Left lobe of liver (tissue), 2 donors: ENCODE measurements at places on chromosomes 1 and 21. TPM values are rescaled to one million over a fixed set of nuclear protein-coding genes. Genes with fewer than 3 reads are reported as not detected.

DNA sequence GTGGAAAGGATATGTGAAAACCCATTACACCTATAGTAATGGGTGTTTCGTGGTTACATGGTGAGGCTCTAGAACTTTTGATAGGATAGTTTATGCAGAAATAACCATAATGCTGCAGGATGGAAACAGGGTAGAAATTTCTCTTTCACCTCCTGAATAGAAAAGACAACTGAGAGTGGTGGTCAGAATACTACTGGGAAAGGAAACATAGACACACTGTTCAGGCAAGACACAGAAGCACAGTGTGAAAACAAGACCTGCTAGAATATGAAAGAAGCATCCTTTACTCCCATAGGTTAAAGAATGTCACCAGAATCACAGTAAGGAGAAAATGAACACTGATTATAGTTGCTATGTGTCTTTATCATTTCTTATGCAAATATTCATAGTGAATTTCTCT lies 496.6 kb downstream of the DPYD start:
- DNase-seq, result no peak

GRCh38 chr1:180603223-180603849 lies 28.5 kb upstream of the XPR1 start:
- no peak for DNase-seq

GRCh38 chr21:29499734-29500343 lies 201.1 kb downstream of the BACH1 start:
- no peak for DNase-seq

- DNase-seq, result no peak
Measured at GRCh38 chr1:68317543-68317942, 85.2 kb upstream of the WLS start.

DNA sequence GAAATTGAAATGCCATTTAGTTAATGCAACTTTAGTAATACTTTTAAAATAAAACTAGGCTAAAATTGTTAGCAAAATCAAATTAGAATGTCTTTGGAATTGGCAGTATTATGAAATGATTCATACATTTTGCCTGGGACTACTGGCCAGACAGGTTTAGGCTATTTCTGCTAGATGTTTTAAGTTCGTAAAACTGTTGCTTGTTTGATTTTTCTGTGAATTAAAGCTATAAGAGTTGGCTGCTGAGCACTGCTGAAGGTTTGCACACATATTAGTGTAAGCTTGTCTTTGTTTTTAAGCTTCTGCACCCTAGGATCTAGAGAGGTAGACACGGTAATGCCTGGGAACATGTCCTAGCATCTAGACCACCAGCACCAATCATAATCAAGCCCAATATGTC lies 1094.6 kb upstream of the ADGRL4 start:
- no peak for DNase-seq

GRCh38 chr1:172950528-172950927 lies 100.2 kb downstream of the TNFSF18 start:
- DNase-seq, result no peak

DNA sequence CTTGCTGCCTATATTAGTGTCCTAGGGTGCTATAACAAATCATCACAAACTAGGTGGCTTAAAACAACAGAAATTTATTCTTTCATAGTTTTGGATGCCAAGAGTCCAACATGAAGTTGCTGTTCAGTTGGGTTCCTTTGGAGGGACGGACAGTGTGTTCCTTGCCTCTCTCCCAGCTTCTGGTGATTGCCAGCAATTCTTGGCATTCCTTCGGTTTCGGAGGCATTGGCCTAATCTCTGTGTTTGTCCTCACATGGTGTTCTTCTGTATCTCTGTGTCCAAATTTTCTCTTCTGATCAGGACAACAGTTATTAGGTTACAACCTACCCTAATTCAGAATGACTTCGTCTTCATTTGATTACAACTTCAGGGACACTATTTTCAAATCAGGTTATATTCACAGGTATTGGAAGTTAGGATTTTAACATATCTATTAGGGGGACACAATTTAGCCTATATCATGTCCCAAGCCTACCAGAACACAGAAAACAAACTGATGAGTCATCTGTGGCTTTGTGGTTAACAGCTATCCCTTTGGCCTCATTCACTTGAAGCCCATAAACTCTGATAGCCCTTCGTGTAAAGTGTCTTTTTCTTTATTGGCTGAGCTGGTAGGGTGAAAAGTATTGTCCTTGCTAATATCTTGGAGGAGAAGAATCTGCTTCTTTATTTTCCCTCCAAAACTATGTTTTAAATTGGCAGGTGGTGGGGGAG lies 83.2 kb upstream of the PAPPA2 start:
- DNase-seq, result no peak

- no peak for DNase-seq
Measured at GRCh38 chr1:93678946-93679480, 2.6 kb downstream of the BCAR3 start.

DNA sequence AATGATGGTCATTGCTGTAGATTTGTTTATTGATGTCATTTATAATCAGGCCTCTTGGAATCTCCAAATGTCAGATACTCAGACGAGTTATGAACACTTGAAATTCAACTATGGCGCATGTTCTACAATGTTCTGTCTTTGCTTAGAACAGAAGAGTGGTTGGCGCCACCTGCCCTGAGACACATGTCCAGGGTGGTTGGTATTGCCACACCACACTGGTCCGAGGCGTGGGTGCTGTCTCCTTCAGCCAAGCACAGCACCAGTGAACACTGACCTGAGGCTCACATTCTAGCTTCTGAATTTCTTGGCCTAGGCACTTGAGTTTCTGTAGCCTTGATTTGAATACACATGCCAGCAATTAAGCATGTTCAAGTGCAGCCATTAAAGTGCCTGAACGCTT lies 10.1 kb upstream of the BMP8A start:
- DNase-seq, result no peak

- DNase-seq, result no peak
Measured at GRCh38 chr1:186178426-186179043, 196.5 kb downstream of the TPR start.

DNA sequence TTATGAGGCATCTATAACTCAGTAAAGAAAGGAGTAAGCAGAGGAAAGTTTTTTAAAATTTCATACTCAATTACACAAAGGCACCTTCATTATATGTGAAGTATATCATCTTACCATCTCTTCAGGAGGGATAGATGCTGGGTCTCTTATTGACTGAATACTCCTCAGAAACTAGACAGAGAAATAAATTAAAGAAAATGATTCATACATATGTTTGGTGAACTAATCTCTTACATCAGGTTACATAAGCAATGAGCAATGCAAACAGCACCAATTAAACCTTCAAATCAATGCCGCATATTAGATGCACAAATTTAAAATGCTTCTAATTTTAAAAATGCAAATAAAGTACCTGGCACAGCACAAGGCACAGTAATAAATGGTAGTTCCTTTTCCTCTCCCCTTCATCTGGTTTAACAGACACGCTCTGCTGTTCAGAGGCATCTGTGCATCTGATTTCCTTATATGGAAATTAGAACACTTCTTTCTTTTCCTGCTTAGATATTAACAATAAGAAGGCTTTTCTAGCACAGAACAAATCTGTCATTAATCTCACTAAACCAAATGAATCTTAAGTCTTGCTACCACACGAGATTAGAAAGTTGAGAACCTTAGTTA lies 20.0 kb downstream of the SCYL3 start:
- no peak for DNase-seq

DNA sequence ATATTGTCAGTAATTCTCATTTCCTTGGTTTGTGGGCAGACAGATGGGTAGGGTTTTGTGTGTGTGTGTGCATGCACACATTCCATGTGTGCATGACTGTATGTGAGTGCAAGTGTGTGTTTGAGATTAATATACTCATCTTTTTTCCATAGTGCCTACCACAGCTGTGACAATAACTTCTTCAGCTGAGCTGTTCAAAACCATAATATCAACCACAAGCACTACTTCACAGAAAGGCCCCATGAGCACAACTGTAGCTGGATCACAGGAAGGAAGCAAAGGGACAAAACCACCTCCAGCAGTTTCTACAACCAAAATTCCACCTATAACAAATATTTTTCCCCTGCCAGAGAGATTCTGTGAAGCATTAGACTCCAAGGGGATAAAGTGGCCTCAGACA lies 149.3 kb downstream of the ADGRL2 start:
- DNase-seq, result no peak

The OR2AK2 gene
- not detected for total RNA-seq

The TMEM125 gene
- 0.45 TPM for total RNA-seq

The BMP8A gene
- total RNA-seq, result not detected

The PTGFR gene
- 0.91 TPM for total RNA-seq
